ENCODE measurements at places on chromosomes 16 and 17. TPM values are rescaled to one million over a fixed set of nuclear protein-coding genes. Genes with fewer than 3 reads are reported as not detected.

- DNase-seq = no peak
These were observed 6.8 kb downstream of the LDHD start for GRCh38 chr16:75109732-75110243.

DNA sequence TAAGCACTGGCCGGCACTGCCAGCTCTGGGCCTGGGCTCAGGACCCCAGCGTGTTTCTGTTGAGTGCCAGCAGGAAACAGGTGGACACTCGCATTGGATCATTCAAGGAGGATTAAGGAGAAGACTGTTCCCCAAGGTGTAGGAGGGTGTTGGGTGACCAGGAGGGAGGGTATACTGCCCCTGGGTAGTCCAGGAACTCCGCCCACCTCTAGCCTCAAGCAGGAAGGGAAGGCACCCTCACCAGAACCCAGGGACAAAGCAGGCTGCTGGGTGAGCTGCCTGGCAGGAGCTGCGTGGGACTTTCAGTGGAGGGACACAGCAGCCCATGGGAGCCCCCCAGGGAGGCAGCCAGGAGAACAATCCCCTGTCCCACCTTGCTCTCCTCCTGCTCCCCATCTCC, 7.7 kb upstream of the RAB37 start:
- no peak for DNase-seq

DNA sequence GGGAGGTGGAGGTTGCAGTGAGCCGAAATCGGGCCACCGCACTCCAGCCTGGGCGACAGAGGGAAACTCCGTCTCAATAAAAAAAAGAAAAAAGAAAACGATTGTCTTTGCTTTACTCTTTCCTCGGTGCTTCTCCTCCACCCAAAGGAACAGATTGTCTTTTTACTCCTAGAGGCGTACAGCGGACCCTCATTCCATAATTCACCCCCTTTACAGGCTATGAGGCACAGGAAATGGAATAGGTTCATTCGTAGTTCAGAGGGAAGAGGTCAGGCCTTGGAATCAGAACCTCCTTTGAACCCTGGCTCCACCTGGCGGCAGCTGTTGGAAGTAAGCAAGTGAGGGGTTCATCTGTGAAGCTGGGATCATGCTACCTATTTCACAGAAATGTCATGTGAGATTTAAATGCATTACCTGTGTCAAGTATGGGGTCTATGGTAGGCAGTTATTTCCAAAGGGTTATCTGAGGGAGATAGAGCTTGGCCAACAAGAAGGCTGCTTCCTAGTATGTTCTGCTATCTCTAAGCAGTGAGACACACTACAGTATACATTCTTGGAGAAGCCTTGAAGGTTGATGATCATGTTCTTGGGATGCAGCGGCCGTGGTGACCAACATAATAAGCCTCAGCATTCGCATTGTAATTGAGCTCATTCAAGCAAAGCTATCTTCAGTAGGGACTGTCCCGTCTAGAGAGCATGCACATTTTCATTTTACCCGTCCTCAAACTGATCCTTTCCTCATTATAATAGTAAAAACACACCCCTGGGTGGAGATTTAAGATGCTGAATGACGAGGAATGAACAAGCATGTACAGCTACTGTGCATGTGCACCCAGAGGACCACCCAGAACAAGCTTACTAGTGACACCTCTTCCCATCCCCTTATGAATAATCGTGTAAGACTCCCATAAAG, 18.7 kb upstream of the ZNF689 start:
- no peak for DNase-seq

DNA sequence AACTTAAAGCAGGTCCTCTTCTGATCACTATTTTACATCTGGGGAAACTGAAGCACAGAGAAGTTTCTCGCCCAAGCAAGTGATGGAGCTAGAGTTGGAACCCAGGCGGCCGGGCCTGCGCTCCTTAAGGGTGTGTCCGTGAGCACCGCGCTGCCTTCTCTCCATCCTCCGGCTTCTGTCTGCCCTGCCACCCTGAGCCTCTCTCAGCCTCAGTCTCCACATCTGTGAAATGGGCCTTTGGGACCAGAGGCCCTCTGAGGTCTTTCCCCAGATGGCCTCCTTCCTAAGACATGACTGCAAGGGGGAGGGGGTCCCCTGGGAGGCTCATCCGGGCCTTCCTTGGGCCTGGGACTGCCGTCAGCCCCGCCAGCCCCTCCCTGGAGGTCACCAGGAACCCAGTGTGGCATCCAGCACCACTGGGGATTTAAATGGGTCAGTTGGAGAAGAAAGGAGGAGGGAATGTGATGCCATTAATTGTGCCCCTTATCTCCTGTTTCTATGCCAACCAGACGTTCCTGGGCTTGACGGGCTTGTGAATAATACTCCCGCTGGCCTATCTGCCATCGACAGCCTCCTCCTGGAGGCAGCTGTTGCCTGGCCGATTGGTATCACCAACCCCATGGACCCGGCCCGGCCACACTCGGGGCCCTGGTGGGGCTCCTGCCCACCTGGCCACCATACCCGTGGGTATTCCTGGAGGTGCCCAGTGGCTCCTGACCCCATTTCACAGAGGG, 5.1 kb downstream of the ZFPM1 start:
- DNase-seq = no peak

GRCh38 chr16:85514598-85515318, 98.4 kb upstream of the GSE1 start:
- DNase-seq = no peak

DNA sequence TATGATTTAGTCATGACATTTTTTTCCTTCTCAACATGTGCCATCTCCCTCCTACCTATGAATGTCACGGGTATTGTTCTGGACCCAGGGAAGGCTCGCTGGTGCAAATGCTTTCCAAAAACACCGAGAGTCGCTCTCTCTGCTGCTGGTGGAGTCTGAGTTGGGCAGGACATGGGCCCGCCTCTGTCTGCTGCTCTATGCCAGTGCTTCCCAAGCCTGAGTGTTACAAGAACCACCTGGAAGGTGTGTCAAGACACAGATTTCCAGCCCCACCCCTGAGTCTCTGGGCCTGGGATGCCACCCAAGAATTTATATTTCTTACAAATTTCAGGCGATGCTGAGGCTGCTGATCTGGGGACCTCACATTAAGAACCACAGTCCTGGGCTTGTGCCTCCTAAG, 9.1 kb downstream of the JPH3 start:
- DNase-seq = no peak

- no peak for DNase-seq
These were observed 86.2 kb downstream of the CMIP start for GRCh38 chr16:81530814-81531213.

The RRAD gene
- 9.3 TPM for total RNA-seq

The SLC5A2 gene
- not detected for total RNA-seq

The ZNF423 gene
- 1.8 TPM for total RNA-seq

The CPHXL2 gene
- not detected for total RNA-seq

Measured in glomerular endothelial cell (primary cell).